ENCODE measurements at places on chromosomes 7 and 10. TPM values are rescaled to one million over a fixed set of nuclear protein-coding genes. Genes with fewer than 3 reads are reported as not detected.

GRCh38 chr10:25725917-25726716 is 207.9 kb upstream of the MYO3A start:
- DNase-seq: peak; percentile 56

DNA sequence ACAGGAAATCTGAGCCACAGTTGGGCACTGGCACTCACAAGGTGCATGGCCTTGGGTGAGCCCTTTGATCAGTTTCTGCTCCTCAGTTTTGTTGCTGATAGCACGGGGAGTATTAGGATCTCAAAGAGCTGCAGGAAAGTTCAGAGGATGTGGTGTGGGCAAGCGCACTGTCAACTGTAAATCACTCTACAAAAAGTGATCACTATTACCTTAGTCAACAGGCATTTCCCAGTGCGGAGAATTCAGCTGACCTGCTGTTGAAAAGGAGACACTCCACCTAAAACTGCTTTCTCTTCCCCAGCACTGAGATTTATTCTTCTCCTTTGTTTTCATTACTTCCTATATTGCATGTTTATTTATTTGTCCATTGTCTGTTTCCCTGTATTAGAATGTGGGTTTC is 331.0 kb downstream of the PRPF18 start:
- DNase-seq: peak; percentile 23

DNA sequence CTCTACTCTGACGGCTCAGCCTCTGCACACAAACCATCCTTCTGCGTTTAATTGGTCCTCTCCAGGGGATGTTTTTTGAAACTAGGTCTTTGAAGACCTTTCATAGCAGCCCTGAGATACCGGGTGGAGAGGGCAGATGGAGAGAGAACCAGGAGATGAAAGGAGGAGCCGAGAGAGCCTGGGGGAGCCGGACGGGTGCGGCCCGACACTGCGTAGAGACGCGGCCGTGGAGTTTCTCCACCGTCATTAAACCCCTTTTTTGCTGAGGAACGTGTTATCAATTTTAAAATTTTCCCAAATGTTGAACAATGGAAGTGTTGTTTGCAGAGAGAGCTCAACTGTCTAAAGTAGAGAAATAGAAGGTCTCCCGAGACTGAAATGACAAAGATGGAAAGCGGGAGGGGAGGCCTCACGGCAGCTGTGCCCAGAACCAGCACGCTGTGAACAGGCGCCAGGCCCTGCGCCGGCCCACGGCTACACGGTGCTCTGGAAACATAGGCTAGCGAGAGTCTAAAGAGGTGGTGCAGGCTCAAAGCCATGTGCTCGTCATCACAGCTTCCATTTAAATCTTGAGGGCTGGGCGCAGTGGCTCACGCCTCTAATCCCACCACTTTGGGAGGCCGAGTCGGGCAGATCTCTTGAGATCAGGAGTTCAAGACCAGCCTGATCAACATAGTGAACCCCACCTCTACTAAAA is 307.0 kb downstream of the PTPRN2 start:
- no peak for DNase-seq

- DNase-seq: no peak
Observed at GRCh38 chr10:121974019-121974534, 940 bp downstream of the NSMCE4A start.

GRCh38 chr10:77041636-77042258 is 595.9 kb downstream of the KCNMA1 start:
- DNase-seq: no peak

- no peak for DNase-seq
Observed at GRCh38 chr7:68816491-68816890, 781.8 kb upstream of the AUTS2 start.

- DNase-seq: no peak
Observed at GRCh38 chr7:28181416-28181815, 821 bp upstream of the JAZF1 start.

- DNase-seq: no peak
Observed at GRCh38 chr10:70784016-70784415, 1.2 kb downstream of the TBATA start.

DNA sequence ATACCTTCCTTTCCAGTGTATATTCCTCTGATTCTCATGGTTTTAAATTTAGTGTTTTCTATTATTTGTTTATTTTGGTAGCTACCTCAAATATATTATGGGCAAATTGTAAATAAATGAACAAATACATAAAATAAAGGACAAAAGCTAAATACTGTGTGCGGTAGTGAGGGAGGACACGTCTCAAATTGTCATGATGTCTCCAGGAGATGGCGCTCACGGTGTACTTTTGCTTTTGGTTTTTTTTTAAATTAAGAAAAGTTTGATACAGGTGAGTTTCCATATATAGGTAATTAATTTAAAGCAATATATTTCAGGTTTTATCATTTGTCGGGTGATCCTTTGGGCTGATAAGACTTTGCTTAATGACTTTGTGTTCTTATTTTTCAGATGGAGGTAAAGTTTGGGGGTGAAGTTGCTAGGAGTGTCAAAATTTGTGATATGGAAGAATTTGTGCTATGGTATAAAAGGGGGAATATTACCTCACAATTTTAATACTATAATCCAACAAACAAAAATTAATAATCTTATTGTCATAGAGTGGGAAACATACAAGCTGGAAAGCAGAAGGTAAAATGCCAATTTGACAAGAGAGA is 68.4 kb upstream of the TMEM229A start:
- DNase-seq: peak; percentile 49

DNA sequence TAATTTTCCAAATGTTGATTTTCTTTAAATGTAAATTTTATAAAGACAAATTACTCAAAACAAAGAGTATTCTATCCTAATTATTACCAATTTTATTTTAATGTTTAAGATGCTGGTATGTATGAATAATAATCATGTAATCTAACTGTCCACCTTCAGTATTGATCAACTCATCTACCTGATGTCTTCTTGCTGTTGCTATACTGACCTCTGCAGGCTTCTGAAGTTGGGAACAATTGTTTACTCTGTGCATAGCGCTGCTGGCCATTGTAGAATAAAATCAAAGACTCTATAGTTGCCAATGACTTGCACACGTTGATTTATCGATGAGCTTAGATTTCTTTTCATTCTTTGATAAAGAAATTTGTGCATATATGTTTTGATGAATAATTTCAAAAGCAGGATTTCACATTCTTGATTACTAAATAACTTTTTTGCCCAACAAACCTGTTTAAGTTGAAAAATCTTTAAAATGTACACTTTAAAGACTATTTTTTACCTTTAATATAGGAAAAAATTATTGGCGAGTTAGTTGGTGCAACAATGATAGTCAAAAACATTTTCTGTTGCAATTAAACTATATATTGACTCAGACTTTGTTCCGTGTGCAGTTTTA is 282.3 kb downstream of the TFEC start:
- DNase-seq: no peak

DNA sequence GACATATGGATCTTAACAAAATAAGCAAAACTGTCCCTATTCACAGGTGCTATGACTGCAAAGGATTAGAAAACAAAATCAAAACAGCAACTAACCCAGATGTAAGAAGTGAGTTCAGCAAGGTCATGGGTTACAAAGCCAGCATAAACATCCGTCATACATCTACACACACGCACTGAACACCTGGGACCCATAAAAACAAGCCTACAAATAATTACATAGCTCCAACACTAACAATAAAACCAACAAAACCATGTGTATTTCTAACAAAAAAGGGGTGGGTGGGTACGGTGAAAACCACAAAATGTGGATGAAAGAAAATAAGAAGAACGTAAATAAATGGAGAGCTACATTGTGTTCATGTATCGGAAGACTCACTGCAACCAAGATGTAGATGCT is 256.8 kb downstream of the ELFN1 start:
- no peak for DNase-seq

GRCh38 chr10:88077977-88078376 is 214.6 kb downstream of the PTEN start:
- DNase-seq: no peak

GRCh38 chr10:116866987-116867595 is 17.8 kb downstream of the ENO4 start:
- DNase-seq: no peak

GRCh38 chr10:27100813-27101347 is 586 bp upstream of the ANKRD26 start:
- DNase-seq: no peak

- DNase-seq: no peak
Observed at GRCh38 chr10:35035606-35036005, 54.5 kb downstream of the CUL2 start.

DNA sequence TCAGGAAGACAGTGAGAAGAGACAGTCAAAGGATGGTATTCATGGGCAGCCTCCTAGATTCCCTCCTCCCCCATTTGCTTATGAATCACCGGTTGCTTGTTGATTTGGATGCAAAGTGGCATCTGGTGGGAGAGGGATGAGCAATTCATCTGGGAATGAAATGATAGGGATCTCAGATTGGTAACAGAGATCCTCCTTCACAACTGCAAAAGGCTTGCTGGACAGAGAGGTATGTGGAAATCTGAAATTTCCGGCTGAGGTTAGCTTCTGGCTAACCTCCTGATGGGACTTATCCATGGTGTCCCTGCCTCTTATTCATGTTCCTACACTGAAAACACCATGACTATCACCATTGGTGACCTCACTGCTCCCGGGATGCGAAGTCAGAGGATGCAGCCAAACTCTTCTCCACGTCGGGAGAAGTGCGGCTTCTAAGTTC is 48.4 kb upstream of the PODXL start:
- DNase-seq: no peak

- DNase-seq: no peak
Observed at GRCh38 chr10:23015021-23015707, 80.2 kb upstream of the MSRB2 start.

GRCh38 chr7:68364886-68365625 is 1233.2 kb upstream of the AUTS2 start:
- DNase-seq: no peak

- DNase-seq: no peak
Observed at GRCh38 chr7:2123360-2123759, 109.4 kb downstream of the MAD1L1 start.

GRCh38 chr7:133411395-133411794 is 158.5 kb downstream of the EXOC4 start:
- DNase-seq: peak; percentile 5

- no peak for DNase-seq
Observed at GRCh38 chr7:112511451-112512202, 30.8 kb downstream of the LSMEM1 start.

GRCh38 chr10:123007558-123008354 is 839 bp downstream of the IKZF5 start:
- DNase-seq: peak; percentile 64

- no peak for DNase-seq
Observed at GRCh38 chr10:48802611-48803071, 118.0 kb downstream of the WDFY4 start.

- DNase-seq: no peak
Observed at GRCh38 chr10:35993591-35994515, 351.8 kb upstream of the FZD8 start.

- peak; percentile 62 for DNase-seq
Observed at GRCh38 chr10:102119417-102120141, 589 bp downstream of the LDB1 start.

DNA sequence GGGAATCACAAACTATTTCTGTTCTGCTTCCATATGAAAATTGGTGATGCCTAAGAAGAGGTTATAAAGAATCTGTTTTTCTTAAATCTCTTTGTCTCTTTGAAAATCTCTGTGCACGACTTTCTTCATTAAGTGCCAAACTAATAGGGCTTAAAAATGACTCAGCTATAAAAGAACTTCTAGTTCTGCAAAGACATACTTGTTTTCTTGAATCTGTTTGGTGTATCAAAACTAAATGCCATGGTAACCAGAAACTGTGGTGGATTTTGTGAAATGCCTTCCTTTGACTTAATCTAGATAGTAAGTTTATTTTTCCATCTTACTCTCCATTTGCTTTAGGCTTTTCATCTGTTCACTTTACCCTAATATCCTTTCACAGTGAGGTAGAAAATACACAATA is 417.8 kb downstream of the PARD3 start:
- DNase-seq: no peak

- no peak for DNase-seq
Observed at GRCh38 chr10:79275431-79275851, 71.8 kb upstream of the PPIF start.

DNA sequence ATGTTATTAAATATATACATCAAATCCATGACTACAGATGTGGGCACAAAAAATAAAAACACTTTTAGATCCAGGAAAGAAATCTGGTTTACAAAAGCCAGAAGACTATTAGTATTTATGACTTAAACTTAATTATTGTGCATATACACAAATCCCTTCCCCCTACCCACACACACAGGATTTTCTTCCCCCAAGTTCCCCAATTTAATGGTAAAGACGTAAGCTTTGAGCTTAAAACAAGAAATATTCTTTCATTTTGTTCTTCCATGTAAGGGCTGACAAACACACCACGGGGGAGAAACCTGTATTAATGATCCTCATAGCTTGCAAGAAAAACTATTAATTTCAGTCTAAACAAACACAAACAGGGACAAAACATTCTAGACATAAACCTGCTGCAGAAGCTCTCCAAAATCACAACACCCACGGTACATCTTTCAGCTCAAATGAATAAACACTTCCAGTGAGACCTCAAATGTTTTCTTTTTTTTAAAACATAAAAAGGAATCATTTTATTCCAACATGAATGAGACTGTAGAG is 28.5 kb downstream of the OSBPL3 start:
- no peak for DNase-seq

- DNase-seq: no peak
Observed at GRCh38 chr10:19958787-19959186, 142.6 kb downstream of the PLXDC2 start.

- peak; percentile 85 for DNase-seq
Observed at GRCh38 chr10:4663162-4663992, 162.6 kb upstream of the AKR1E2 start.

GRCh38 chr7:3899559-3899991 is 598.5 kb downstream of the SDK1 start:
- no peak for DNase-seq

CNTNAP2 gene
- not detected for total RNA-seq

CXCL12 gene
- 7.1 TPM for total RNA-seq

CTTNBP2 gene
- total RNA-seq: not detected

CREB5 gene
- total RNA-seq: 3.2 TPM

KCND2 gene
- 0.20 TPM for total RNA-seq

EIF4EBP2 gene
- 18.7 TPM for total RNA-seq

PRPF18 gene
- 16.1 TPM for total RNA-seq

ANKRD1 gene
- 350 TPM for total RNA-seq

WDFY4 gene
- 0.87 TPM for total RNA-seq

WIPF3 gene
- not detected for total RNA-seq

PLCE1 gene
- 0.44 TPM for total RNA-seq

OR2A12 gene
- not detected for total RNA-seq

ZSCAN21 gene
- 7.7 TPM for total RNA-seq

C10orf90 gene
- not detected for total RNA-seq

Measured in lung microvascular endothelial cell (primary cell).